Hematopoietic multipotent progenitor cell treated with erythropoietin and hydrocortisone succinate and interleukin-3 and kit ligand, for 6 days (in vitro differentiated cells): ENCODE measurements at places on chromosomes 1 and 21.

DNA sequence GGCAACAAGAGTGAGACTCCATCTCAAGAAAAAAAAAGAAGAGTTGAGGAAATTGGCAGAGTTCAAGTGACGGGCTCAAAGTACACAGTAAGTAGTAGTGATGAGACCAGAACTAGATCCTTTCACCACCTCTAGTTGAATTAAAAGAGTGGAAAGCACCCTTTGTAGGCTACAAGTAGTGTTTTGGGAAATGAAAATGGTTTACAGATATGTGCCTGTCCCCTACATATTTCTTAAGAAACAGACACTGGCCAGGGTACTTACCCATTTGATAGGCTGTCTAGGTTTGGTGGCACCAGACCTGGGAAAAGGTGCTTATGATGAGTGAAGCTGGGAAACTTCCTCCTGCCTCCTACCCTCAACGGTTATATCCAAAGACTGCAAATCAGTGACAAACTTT, 163.7 kb upstream of the BEND5 start:
- DNase-seq: no peak

- DNase-seq: no peak
Observed at GRCh38 chr1:213291526-213291925, 240.5 kb downstream of the RPS6KC1 start.

DNA sequence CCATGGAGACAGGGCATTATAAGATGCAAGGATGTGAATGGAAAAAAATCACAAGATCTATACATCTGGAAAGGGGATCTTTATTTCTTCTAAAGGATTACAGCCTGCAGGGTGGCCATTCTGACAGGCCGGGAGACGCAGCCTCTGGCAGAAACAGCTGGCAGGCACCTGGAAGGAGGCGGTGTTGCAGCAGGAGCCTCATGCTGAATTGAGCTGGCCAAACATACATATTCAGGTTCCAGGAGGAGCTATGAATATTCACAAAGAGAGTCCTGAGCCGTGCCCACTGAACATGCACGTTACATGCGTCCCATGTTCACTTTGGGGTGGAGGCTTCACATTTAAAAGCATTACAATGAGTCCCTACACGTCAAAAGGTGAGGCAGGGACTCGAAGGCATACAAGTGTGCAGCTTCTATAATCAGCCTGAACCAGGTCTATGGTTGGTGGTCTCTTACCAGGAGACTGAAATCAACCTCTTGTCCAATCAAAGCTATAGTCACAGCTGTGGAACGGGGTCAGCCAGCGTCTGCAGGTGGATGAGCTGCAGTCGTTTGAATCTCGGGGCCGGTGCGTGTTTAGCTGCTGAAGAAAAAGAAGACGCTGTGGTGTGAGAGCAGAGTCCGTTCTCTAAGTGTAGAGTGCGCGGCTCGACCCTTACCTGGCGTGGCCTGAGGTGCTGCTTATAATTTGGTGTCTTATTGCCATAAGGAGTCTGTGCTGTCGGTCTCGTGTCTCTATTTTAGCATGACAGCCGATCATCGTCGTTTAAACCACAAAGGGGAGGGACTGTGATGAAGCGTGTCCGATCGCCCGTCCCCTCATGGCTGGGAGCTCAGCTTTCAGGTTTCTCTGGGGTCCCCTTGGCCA, 183.0 kb downstream of the ETS2 start:
- DNase-seq: no peak

DNA sequence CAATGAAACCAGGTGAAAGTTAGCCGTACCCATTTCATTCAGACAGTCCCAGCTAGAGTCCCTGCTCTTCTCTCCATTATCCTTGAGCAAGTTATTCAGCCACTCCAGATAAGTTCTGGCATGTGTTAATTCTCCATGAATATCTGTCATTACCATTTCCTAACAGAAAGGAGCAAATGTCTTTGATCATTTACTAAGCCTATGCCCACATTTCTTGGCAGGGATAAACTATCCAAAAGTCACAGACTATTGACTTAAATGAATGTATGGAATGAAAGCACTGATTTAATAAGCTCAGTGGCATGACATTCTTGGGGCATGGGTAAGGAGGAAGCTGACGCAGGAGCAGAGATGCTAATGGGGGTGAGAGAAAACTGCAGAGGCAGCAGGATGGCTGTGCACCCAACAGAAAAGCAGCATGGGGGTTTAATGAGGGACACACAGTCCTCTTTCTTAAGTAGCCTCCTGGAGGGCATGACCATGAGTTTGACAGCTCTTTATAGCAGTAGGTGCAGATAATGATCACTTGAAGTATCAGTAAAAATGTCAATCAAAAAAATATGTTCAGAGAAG, 17.6 kb upstream of the DHCR24 start:
- no peak for DNase-seq

GRCh38 chr21:46187814-46188213, 3.6 kb upstream of the SPATC1L start:
- DNase-seq: no peak

DNA sequence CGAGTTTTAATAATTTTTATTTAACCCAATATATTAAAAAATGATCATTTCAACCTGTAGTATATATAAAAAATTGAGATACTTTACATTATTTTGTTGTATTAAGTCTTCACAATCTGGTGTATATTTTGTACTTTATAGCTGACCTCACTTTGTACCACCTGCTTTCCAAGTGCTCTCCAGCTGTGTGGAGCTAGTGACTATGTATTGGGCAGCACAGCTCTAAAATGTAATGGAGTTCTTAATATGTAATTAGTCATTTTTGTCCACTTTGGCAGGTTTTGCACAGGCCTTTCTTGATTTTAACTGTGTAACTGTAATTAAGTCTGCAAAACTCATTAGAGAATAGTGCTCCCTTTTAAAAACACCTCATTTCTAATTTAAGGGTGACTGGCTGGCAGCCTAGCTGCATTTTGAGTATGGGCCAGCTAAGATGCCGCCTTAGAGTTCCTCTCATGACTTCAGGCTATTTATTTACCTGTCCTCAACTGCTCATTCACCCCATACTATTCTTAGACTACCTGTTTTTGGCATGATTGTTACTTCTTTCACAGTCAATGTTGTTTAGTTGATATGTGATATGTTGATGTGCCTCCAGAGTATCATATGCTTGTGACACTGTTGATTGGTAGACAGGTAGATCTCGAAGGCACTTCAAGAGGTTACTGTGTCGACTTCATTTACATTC, 43.2 kb downstream of the ZYG11B start:
- no peak for DNase-seq

GRCh38 chr1:48105165-48105564, 108.0 kb upstream of the TRABD2B start:
- no peak for DNase-seq

DNA sequence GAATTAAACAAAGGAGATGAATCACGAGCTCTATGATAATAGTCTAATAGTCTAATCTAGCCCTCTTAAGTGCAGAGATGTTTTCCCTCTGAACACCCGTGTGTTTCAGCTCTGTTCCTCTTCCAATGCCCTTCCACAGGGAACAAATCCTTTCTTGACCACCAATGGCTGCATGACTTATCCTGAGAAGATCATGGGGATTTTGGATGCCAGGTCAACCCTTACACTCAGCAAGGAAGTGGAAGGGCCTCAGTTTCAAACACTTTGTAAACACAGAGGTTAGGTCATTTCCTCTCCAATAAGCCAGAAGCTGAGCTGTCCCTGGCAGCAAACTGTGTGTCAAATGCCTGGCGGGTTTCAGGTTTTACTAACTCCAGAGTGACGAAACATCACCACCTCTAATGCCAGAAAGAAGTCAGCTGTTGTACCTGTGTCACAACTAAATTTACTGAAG, 200.0 kb downstream of the GABPA start:
- DNase-seq: no peak

DNA sequence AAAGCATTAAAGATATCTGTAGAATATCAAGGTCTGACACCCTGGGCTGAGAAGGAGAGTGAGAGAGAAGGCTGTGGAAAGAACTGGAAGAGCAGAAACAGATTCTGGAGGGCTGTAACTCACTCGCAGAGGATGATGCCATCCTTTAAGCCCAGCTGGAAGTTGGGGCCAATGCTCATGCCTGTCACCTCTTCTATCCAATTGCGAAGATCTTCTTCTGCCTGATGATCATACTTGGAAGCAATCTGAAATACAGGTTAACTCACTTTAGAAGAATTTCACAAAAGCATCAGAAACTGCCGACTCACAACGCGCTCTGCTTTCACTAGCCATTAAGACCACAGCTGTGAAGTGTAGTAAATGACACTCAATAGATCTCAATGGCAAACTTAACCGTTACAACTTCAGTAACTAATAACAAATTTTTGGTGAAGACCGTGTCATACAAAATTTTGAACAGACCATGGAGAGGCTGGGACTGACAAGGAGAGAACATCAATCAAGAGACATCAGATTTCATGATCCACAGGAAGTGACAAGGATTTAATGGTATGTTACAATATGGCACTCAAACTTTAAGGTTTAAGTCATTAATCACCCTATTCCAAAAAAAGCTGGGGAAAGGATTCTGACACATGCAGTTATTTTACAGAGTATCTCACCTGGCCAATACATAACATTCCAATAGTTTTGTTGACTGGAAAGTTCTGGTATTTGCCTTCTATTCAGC, 23.5 kb downstream of the CNN3 start:
- no peak for DNase-seq

GRCh38 chr1:115230281-115230680, 107.8 kb downstream of the NGF start:
- DNase-seq: no peak

GRCh38 chr1:235527196-235527814, 23.1 kb upstream of the B3GALNT2 start:
- DNase-seq: no peak

- DNase-seq: no peak
Observed at GRCh38 chr1:76068542-76068941, 6.0 kb upstream of the ST6GALNAC3 start.

DNA sequence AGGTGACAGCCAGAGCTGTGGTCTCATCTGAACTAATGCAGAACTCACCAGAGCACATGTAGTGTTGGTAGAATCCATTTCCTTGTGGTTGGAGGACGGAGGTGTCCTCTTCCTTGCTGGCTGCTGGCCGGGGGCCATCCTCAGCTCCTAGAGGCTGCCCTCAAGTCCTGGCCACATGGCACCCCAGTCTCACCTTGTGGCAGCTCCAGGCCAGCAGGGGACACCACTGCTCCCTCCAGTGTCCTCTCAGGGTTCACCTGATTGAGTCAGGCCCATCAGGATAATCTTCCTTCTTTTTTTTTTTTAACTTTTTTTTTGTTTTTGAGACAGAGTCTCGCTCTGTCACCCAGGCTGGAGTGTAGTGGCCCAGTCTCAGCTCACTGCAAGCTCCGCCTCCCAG, 2.9 kb downstream of the KCNE1 start:
- peak; percentile 17 for DNase-seq

GRCh38 chr1:173208146-173208545, 1.0 kb upstream of the TNFSF4 start:
- no peak for DNase-seq

GRCh38 chr21:44778499-44778911, 23.1 kb downstream of the UBE2G2 start:
- DNase-seq: no peak

GRCh38 chr1:64295136-64295535, 91.7 kb downstream of the UBE2U start:
- no peak for DNase-seq

DNA sequence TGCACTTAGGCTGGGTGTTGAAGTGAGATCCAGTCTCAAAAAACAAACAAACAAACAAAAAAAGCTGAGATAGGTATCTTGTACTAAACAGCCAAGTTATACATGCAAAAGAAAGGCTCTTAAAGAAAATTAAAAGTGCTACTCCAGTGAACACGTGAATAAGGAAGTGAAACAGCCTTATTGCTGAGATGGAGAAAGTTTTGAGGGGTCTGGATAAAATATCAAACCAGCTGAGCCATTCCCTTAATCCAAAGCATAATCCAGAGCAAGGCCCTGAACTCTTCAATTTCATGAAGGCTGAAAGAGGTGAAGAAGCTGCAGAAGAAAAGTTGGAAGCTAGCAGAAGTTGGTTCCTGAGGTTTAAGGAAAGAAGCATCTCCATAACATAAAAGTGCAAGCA, 360.5 kb upstream of the DAB1 start:
- DNase-seq: no peak

GRCh38 chr1:181737056-181737455, 253.7 kb downstream of the CACNA1E start:
- DNase-seq: no peak

DNA sequence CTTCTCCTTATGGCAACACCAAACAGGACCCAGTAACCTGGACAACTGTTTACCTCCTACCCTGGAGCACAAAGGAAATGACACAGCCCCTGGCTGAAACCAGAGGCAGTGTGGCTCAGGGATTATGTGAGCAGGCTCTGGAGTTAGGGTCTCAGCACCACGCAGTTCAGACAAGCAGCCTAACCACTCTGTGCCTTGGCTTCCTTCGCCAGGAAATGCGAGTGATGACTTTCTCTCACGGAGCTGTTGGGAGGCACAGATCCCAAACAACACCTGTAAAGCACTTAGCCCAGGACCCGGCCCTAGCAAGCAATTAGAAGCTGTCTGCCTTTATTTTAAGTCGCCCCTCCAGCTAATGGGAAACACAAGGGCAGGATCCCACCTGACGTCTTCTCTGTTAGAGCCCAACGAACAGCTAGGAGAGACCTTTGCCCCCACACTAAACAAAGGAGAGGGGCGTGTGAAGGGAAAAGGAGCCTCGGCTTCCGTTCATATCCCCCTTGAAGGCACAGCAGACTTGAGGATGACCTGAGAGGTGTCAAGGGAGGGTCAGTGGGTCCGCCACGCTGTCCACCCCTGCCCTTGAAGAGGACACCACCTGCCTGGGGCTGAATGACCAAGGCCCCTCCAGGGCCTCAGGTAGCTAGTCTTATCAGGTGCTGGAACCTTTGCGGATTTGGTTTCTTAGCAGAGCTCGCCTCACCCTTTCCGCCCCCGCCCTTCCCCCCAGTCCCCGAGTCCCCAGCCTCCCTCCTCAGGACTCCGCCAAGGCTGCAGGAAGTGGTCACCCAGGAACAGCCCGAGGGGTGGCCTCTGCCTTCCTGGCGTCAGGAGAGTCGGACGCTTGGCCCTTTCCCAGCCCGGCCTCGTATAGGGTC, 860 bp downstream of the TMEM63A start:
- peak; percentile 72 for DNase-seq

DNA sequence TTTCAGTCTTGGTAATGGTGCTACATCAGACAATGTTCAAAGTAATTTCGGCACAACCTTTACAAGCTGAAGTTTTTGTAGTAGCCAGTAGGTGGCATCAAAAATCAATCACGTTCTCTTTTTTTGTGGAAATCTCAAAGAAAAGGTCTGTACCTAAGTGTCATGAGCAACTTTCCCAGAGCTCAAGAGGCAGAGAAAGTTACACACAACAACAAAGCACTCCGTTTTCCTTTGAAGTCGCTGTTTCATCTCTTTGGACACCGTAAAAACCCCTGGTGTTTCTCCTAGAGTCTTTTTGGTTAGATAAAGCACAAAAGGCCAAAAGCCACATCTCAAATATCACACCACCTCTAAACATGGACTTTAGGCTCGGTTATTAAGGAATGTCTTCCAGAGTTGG, 131.6 kb downstream of the LHX8 start:
- DNase-seq: peak; percentile 60

- DNase-seq: no peak
Observed at GRCh38 chr1:75641325-75641724, 30.4 kb upstream of the SLC44A5 start.
